ENCODE measurements at places on chromosomes 16 and 17.

DNA sequence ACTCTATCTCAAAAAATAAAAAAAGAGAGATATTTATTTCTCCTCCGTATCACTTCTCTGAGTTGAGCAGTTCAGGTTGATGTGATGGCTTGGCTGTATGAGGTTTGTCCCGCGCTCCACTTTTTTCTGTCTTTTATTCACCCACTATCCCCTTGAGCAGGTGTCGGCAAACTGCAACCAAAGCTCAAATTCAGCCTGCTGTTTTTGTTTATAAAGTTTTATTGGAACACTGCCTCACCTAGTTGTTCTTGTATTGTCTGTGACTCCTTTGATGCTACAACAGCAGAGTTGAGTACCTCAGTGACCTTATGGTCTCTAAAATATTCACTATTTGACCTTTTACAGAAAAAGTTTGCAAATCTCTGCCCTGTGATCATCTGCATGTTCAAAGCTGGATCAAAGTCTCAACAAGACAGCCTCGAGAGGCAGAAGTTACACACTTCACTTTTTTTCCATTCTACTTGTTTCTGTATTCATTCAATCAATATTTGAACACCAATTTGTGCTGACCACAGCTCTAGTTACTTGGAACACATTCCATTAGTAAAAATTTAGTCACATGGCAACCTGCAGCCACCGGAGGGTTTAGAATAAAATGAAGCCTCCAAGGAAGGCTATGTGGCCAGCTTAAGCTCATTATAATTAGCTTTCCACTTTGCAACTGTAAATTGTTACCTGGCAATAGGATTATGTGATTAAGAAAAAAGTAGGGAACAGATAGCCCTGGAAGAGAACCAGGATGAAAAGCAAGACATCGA lies 945.8 kb downstream of the KCNJ2 start:
- DNase-seq, result no peak

- no peak for DNase-seq
Measured at GRCh38 chr16:72996291-72997062, 51.5 kb downstream of the ZFHX3 start.

DNA sequence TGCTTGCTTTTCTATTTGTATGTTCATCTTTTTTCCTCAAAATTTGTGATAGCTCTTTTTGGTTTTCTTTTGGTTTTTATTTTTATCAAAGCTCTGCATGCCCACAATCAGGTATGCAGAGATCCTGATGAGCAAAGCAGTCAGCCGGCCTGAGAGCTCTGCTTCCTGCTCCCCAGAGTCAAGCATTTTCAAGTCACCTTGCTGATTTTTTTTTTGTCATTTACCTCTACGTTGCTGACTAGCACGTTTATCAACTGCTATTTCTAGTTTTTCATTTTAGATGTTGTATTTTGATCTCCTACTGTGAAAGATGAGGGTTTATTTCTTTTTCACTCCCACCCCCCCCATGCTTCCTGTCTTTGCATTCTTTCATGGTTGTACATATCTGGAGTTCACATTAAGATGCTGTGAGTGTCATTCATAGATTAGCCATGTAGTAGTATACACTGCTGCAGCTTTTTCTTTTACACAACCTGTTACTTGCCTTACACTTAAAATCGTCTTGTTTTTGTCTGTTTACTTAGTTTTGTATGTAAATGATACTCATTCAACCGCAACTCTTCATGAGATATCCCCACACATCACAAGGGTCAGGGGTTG lies 196.2 kb downstream of the LGALS9B start:
- no peak for DNase-seq

- DNase-seq, result no peak
Measured at GRCh38 chr16:22141767-22142166, 20.5 kb upstream of the SDR42E2 start.

Data from activated CD4-positive, CD25-positive, alpha-beta regulatory T cell (primary cell).